ENCODE measurements at places on chromosomes 1 and 21.
A peak's percentile ranks its signal among the peaks of the same experiment; 100 is the strongest.

DNA sequence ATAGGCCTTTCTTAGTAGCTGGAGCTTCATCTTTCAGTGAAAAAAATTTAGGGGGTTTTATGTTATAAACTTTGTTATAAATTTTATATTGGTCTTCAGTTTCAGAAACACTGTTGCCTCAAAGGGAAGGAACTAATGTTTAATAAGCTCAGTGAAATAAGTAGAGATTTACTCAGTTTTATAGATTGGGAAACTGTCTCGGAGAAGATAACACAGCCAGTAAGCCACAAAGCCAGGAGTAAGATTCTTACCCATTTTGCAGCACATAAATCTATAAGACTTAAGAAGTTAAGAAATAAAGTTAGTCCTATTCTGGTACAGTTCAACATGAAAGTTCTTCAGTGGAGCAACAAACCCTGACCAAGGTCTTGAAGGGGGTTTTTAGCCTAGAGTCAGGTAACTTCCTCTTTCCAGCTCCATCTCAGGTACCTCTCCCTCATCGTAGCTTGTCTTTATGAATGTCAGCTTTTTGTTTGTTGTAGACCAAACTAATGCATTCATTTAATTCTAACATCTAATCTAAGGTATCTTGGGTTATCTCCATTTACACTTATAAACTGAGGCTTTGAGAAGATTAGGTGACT is 3.3 kb downstream of the KPNA6 start:
- DNase-seq = no peak

DNA sequence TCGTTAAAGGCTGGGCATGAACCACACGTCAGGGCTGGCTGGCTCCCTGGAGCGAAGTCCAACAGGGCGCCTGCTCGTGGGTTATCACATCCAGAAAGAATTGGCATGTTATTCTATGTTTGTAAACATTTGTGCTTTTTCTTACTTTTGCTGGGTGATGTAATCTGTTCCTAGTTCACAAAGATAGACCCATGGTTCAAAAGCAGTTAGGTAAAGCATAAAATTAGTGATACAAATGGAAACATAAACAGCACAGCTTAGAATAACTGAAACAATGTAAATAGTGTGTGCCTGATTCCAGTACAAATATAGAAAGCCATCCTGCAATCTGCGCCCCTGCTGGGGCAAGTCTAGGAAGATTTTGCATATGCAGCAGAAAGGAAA is 184.0 kb upstream of the C1orf174 start:
- no peak for DNase-seq

GRCh38 chr1:47424336-47424982 is 8.4 kb downstream of the FOXE3 start:
- no peak for DNase-seq

- no peak for DNase-seq
These were observed 87.1 kb downstream of the SLC5A9 start for GRCh38 chr1:48309564-48310082.

DNA sequence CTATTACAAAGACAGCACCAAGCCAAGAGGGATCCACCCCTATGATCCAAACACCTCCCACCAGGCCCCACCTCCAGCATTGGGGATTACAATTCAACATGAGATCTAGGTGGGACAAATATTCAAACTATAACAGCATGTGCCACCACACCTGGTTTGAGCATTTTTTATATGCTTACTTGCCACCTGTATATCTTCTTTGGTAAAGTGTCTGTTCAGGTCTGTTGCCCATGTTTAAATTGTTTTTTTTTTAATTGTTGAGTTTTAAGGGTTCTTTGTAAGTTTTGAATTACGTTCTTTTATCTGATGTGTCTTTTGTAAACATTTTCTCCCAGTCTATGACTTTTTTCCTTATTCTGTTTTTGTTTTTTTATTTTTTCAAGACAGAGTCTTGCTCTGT is 83.4 kb downstream of the LRIG2 start:
- no peak for DNase-seq

DNA sequence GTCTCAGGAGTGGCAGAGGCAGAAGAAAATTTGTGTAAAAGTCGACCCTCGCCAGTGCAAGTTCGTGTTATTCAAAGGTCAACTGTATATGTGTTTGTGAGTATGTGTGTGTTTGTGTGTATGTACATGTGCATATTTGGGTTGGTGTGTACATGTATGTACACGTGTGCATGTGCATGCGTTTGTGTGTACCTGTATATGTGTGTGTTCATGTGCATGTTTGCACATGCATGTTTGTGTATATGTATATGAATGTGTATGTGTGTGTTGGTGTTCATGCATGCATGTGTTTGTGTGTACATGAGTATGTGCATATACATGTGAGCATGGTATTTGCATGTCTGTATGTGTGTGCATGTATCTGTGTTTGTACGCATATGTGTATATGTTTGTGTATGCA is 21.7 kb upstream of the TENT5C start:
- DNase-seq = no peak

DNA sequence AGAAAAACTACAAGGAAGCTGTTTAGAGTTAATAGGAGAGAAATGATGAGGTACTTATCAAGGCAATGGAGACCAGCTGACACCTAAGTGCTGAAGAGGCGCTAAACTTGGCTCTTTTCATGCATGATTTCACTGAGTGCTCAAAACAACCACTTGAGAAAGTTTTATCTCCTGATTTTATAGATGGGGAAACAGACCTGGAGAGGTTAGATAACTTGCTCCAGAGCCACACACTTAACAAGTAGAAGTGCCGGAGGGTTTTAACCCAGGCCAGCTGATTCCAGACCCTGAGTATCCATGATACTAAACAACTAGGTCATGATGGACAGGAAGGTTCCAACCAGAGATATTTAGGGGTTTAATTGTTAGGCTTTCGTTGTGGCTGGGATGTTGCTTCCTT is 25.9 kb downstream of the UBE2U start:
- DNase-seq = no peak

DNA sequence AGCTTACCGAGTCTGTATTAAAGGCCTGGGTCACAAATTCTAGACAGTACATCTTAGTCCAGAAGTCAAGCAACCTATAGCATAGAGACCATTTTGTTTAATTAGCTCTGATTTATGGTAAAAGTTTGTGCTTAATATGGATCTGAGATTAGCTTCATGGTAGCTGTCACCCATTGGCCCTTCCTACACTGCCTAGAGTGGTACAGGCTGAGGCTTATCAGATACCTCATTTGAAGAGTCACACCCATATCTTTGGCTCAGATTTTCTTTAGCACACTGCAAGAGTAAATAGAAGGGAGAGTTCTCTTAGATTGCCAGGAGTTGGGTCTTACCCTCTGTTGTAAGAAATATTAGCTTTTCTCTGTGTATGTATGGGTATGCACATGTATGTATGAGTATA is 3.6 kb downstream of the AK4 start:
- no peak for DNase-seq

- peak; percentile 97 for DNase-seq
These were observed 22.4 kb upstream of the SYNC start for GRCh38 chr1:32724678-32725614.

- no peak for DNase-seq
These were observed 147.8 kb upstream of the AJAP1 start for GRCh38 chr1:4506591-4506990.

DNA sequence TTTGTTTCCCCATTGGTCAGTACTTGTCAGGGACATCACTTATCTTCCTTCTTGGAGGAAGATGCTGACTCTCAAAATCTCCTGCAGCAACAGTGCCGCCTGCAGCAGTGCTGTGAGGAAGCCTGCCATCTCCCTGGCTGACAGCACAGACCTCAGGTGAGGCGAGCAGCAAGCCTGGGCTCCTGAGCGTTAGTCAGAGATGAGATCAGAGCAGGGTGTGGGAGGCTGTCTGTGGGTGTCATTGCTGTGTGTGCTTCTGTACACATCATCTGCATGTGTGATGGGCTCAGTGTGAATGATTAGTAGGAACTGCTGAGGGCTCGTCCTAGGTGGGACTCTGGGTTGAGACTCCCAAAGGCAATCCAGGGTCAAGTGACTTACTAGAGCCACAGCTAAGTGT is 6.1 kb downstream of the STRIP1 start:
- no peak for DNase-seq

DNA sequence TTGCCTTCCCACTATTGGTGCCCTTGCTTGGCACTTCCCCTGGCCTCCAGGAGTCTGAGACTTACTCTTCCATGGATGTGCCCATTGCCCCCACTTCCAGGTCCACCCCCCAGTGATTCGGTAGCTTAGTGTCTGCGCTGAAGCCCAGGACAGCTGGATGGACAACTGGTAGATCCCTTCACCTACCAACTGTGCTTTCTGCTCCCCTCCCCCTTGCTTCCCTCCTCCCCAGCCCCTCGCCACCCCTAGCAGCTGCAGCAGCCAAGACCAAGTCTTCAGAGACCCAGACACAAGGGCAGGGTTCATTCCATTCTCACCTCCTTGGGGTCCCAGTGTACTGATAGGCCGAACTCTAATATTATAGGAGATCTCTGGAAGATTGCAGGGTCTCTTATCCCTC is 6.9 kb downstream of the LMNA start:
- DNase-seq = no peak

GRCh38 chr1:53342735-53343470 is 15.0 kb upstream of the LRP8 start:
- DNase-seq = no peak

- DNase-seq = no peak
These were observed 78.4 kb upstream of the S1PR1 start for GRCh38 chr1:101158424-101158823.

DNA sequence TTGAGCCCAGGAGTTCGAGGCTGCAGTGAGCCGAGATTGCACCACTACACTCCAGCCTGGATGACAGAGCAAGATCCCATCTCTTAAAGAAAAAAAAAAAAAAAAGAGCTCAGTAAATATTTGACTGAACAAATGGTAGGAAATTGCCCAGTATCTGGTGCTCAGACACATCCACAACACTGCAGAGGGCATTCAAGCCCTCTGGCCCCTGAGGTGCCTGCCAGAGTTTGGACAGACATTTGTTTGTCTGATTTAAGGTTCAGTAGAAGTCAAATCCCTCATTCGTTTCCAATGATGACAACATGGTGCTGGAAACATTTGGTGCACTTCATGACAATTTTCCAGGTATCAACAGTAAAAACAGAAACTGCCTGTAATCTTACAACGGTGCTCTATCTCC is 86.6 kb downstream of the HLCS start:
- DNase-seq = no peak

DNA sequence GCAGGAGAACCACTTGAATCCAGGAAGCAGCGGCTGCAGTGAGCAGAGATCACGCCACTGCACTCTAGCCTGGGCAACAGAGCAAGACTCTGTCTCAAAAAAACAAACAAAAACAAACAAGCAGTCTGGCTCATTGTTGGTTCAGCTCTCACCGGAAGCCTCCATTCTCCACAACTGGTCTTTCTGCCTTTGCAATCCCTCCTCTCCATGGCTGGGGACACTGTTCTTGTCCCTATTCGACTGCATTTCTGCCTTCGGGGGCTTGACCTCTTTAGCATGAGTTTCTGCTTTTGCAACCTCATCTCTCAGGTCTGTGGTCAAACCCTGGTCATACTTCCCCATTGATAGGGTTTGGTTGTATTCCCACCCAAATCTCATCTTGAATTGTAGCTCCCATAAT is 216.3 kb upstream of the NR5A2 start:
- peak; percentile 6 for DNase-seq

GRCh38 chr1:223748405-223748772 is 36.0 kb downstream of the CAPN2 start:
- no peak for DNase-seq

- peak; percentile 53 for DNase-seq
These were observed 21.6 kb downstream of the TCEA3 start for GRCh38 chr1:23403038-23403336.

GRCh38 chr1:70504821-70505193 is 93.7 kb downstream of the CTH start:
- DNase-seq = no peak

DNA sequence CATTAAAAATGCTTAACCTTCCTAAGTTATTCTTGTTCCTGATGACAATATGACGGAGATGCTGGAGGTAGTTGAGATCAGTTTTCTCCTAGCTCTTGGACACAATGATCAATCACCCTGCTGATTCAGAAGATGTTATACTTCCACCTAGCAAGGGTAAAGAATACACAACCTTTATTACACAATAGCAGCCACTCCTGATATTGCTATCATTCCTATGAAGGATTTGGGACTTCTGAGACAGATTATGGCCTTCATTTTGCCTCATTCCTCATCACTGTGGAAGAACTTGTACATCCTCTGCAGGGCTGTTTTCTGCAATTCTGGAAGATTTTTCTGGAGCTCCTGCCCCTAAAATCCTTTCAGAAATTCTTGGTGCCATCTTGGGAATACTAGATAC is 47.8 kb downstream of the GIPC2 start:
- no peak for DNase-seq

All from common myeloid progenitor, CD34-positive (primary cell).